A549 treated with CpdA at 1 μM for 4 hours (cell line): ENCODE measurements at places on chromosomes 12 and 14. TPM values are rescaled to one million over a fixed set of nuclear protein-coding genes. Genes with fewer than 3 reads are reported as not detected.

WNT1 gene
- total RNA-seq, result 0.07 TPM in 1 of 5 replicates, not detected in the others

PTHLH gene
- total RNA-seq, result 35.4 to 41.5 TPM (median 39.0 TPM) in 5 replicates

RIMBP2 gene
- 0.01 TPM in 1 of 5 replicates, not detected in the others for total RNA-seq

P3H3 gene
- 20.2 to 31.6 TPM (median 27.4 TPM) in 5 replicates for total RNA-seq

GPR84 gene
- total RNA-seq, result 0.03 to 0.09 TPM (median 0.09 TPM) in 3 of 5 replicates, not detected in the others

GTF2A1 gene
- total RNA-seq, result 10.5 to 14.5 TPM (median 14.2 TPM) in 5 replicates

LRRC23 gene
- total RNA-seq, result 16.4 to 17.9 TPM (median 16.5 TPM) in 5 replicates

MANSC1 gene
- total RNA-seq, result 3.8 to 4.8 TPM (median 3.9 TPM) in 5 replicates

CIROP gene
- total RNA-seq, result not detected in 5 replicates

SPTB gene
- total RNA-seq, result 0.75 to 1.1 TPM (median 0.98 TPM) in 5 replicates

PRB2 gene
- total RNA-seq, result not detected in 5 replicates

CD163L1 gene
- total RNA-seq, result 0.26 to 0.93 TPM (median 0.49 TPM) in 5 replicates

KCNH3 gene
- 2.4 to 3.0 TPM (median 2.9 TPM) in 5 replicates for total RNA-seq

CLEC7A gene
- not detected in 5 replicates for total RNA-seq

SERPINA10 gene
- total RNA-seq, result 0.08 TPM in 1 of 5 replicates, not detected in the others

EML1 gene
- 39.4 to 45.4 TPM (median 45.2 TPM) in 5 replicates for total RNA-seq

AMDHD1 gene
- 1.9 to 2.8 TPM (median 2.2 TPM) in 5 replicates for total RNA-seq

CDK17 gene
- total RNA-seq, result 12.1 to 24.9 TPM (median 13.5 TPM) in 5 replicates

CMTM5 gene
- not detected in 5 replicates for total RNA-seq

TC2N gene
- 0.54 to 0.71 TPM (median 0.61 TPM) in 5 replicates for total RNA-seq

CD9 gene
- 237 to 263 TPM (median 254 TPM) in 5 replicates for total RNA-seq

SNRPF gene
- 115 to 156 TPM (median 126 TPM) in 5 replicates for total RNA-seq

ZBTB1 gene
- 21.2 to 25.2 TPM (median 24.1 TPM) in 5 replicates for total RNA-seq

SHMT2 gene
- 127 to 135 TPM (median 131 TPM) in 5 replicates for total RNA-seq

SLC35E3 gene
- 5.7 to 17.1 TPM (median 13.2 TPM) in 5 replicates for total RNA-seq

AHNAK2 gene
- 178 to 245 TPM (median 196 TPM) in 5 replicates for total RNA-seq

CEBPE gene
- not detected in 5 replicates for total RNA-seq

SIRT4 gene
- 0.87 to 1.2 TPM (median 1.1 TPM) in 5 replicates for total RNA-seq

SLC6A12 gene
- total RNA-seq, result 0.65 to 1.5 TPM (median 0.76 TPM) in 5 replicates

PTPRB gene
- total RNA-seq, result 0.50 to 1.2 TPM (median 0.92 TPM) in 5 replicates

CLEC1B gene
- not detected in 5 replicates for total RNA-seq

KRT79 gene
- total RNA-seq, result 0.09 to 0.22 TPM (median 0.16 TPM) in 4 of 5 replicates, not detected in the other

PSMA6 gene
- total RNA-seq, result 256 to 295 TPM (median 261 TPM) in 5 replicates

KCNMB4 gene
- total RNA-seq, result 0.10 to 0.18 TPM (median 0.12 TPM) in 5 replicates

RPL10L gene
- not detected in 5 replicates for total RNA-seq
